Skeletal muscle cell (primary cell): ENCODE measurements at places on chromosomes 4 and X.

GRCh38 chrX:112935029-112935428 lies 94.4 kb upstream of the AMOT start:
- no peak for DNase-seq

DNA sequence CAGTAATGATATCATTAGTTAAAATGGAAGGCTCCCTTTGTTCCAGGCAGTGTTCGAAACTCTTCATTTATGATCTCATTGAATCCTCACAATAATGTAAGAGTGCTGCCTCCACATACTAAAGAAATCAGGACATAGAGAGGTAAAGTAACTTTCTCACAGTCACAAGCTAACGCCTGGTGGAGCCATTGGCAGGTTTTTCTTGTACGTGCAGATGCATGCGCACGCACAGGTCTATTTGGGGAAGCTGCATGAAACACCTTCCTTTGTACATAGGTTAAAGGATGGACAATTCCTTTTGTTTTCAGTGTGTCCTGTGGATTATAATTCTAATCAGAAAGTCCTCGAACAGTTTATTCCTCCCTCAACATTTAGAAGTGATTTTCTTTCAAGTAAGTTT lies 176.2 kb downstream of the RAPGEF2 start:
- no peak for DNase-seq

DNA sequence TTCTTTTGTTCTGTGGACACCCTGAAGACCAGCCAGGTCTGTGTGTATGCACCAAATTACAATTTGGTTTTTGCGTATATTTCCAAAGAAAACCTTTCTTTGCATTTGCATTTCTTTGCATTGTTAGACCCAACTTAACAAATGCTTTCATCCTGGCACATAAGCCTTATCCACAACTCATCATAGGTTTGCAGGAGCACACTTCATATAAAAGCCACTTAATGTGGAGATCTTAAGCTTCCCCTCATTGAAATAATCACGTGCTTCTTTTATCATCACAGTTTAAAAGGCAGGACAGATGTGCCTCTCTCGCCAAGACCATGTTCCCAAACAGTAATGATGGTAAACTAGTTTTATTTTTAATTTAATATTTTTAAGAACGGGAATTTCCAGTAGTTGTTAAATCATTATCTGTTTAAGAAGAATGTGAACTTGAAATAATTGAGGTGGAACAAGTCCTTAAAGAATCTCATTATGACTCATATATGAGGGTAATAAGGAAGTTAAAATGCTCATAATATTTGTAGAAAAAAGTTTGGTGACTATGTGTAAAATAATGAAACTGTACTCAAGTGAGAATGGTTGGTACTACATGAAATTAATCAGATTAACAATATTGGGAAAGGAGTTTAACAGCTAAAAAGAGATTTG lies 65.5 kb downstream of the GLRA3 start:
- DNase-seq = no peak

GRCh38 chrX:9465380-9466123 lies 694 bp downstream of the TBL1X start:
- DNase-seq = no peak

DNA sequence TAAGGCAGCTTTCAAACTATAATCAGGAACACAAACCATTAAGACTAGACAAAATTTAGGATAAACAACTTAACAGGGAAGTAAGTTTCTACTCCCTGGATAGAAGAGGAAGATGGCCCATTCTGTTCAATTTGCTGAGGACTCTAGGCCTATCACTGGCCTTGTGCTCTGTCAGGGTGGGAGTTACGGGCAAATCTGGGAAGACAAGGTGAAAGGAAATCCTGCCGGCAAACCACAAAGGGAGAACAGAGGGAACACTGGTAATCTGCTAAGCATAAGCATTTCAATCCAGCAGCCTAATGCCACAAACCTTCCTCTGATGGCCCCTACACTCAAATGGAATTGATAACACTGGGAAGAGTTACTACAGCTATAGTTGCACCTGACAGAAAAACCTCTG lies 8.3 kb downstream of the GPR82 start:
- no peak for DNase-seq

GRCh38 chrX:10486373-10486772 lies 134.0 kb downstream of the MID1 start:
- DNase-seq = peak; percentile 60

DNA sequence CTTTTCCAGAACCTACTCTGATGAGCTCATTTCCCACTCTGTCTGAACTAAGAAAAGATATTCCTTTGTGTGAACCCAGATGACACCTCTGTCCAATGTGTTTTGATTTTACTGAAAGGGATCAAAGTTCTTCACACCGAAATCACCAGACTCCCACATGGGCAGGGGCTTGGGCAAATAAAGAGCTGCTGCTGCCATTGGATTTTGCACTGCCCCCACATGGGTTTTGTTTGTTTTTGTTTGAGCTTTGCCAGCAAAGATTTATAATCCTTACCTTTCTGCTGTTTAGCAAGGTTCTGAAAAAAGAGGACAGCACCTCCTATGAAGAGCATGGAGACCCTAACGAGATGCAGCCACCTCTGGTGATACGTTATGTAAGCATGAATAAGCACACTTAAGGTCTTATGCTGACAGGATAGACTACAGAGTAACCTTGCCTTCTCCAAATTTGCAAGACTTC lies 44.3 kb downstream of the HSD17B13 start:
- no peak for DNase-seq

DNA sequence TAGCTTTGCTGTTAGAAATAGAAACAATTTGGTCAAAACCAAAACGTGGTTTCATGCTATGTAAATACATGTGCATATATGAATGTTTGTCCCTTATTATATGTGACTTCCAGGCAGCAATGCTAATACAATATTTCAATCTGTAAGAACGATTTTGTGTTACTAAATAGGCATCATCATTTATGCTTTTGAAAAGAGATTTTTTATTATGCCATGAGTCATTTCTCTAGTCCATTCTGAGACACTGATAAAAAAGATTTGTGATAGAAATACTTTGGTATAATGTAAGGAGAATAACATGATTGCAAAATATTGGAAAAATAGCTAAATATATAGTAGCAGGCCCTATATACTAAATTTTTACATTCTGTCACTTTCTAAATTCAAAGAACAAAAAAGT lies 28.9 kb downstream of the SYNPO2 start:
- no peak for DNase-seq

DNA sequence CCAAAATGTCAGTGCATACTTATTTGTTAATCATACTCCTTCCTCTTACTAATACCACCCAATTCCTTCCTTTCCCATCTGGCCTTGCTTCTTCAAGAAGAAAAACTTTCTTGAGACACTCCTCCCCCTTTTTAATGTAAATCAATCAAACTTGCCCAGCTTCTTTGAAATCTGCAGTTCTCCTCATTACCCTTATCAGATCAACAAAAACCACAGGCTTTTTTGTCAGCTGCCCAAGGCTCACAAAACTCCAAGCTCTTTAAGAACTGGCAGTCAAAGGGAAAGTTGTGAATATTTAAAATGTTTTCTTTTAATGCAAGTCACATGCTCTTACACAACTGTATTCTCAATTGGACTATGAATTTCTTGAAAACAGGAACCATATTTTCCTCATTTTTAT lies 11.3 kb upstream of the MYOZ2 start:
- no peak for DNase-seq

- DNase-seq = no peak
These were observed 93.9 kb downstream of the PTPN13 start for GRCh38 chr4:86688026-86688425.

DNA sequence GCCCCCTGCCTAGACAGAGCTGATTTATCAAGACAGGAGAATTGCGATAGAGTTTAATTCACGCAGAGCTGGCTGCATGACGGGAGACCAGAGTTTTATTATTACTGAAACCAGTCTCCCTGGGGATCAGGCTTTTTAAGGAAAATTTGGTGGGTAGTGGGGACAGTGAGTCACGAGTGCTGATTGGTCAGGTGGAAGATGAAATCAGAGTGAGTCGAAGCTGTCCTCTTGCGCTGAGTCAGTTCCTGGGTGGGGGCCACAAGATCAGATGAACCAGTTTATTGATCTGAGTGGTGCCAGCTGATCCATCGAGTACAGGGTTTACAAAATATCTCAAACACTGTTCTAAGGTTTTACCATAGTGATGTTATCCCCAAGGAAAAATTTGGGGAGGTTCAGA lies 36.6 kb downstream of the MYOZ2 start:
- DNase-seq = no peak

- no peak for DNase-seq
These were observed 596.0 kb upstream of the SLIT2 start for GRCh38 chr4:19655666-19656065.

GRCh38 chr4:95821867-95822266 lies 18.0 kb upstream of the PDHA2 start:
- no peak for DNase-seq

GRCh38 chr4:51884055-51884454 lies 41.1 kb downstream of the DCUN1D4 start:
- no peak for DNase-seq

- DNase-seq = no peak
These were observed 46.7 kb upstream of the BTC start for GRCh38 chr4:74840936-74841509.

- no peak for DNase-seq
These were observed 2594.8 kb downstream of the ARAP2 start for GRCh38 chr4:33649471-33649870.

GRCh38 chr4:16646459-16646858 lies 252.0 kb downstream of the LDB2 start:
- DNase-seq = no peak

GRCh38 chrX:13469963-13470684 lies 99.3 kb upstream of the EGFL6 start:
- no peak for DNase-seq

- DNase-seq = peak; percentile 2
These were observed 425.7 kb downstream of the PABPC4L start for GRCh38 chr4:133775881-133776280.

DNA sequence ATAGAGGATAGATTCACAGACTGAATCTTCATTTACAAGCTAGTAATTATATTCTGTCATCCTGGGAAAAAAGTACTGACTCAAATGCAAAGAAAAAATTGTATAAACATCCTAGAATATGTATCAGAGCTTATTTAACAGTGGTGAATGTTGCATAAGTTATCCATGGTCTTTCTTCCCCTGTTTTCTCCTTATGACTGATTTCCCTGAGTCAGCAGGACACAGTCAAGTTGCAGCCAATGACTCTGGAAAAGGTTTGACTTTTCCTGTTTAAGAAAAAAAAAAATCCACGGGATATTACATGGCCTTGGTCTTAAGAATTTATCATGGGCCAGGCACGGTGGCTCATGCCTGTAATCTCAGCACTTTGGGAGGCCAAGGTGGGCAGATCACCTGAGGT lies 36.5 kb downstream of the INPP4B start:
- DNase-seq = no peak

GRCh38 chrX:144006811-144007210 lies 122.9 kb downstream of the UBE2NL start:
- DNase-seq = peak; percentile 38

- DNase-seq = no peak
These were observed 12.3 kb downstream of the GPR174 start for GRCh38 chrX:79156818-79157217.

DNA sequence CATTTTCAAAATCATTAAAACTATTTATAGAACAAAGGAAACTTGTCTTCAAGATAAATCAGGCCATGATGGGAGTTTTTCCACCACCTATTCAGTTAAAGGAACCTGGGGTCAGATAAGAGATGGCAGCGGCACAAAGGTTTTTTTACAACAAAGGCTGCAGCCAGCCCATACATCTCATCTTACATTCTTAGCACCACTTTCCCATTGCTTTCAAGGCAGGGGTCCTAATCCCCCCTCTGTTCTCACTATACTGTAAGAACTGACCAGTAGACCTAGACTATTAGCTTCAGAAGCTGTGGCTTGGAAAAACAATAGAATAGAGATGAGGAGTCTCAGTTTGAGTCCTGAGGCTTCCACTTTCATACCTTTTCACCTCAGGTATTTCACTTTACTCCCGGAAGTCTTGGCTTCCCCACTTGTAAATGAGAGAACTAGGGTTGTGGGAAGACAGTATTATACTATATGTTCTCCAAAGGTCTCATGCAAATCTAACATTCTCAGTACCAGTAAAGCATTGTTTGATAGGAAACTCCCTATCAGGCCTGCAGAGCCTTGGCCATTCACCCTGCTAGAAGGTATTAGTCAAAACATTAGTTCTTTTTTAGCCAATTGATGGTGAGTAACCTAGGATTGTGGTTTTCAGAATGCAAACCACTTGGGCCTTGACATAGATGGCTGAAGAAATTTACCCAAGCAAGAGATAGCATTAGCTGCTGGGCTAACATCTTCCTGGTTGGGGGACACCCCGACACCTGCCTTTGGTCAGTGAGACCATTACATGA lies 182.9 kb upstream of the PBDC1 start:
- DNase-seq = no peak

DNA sequence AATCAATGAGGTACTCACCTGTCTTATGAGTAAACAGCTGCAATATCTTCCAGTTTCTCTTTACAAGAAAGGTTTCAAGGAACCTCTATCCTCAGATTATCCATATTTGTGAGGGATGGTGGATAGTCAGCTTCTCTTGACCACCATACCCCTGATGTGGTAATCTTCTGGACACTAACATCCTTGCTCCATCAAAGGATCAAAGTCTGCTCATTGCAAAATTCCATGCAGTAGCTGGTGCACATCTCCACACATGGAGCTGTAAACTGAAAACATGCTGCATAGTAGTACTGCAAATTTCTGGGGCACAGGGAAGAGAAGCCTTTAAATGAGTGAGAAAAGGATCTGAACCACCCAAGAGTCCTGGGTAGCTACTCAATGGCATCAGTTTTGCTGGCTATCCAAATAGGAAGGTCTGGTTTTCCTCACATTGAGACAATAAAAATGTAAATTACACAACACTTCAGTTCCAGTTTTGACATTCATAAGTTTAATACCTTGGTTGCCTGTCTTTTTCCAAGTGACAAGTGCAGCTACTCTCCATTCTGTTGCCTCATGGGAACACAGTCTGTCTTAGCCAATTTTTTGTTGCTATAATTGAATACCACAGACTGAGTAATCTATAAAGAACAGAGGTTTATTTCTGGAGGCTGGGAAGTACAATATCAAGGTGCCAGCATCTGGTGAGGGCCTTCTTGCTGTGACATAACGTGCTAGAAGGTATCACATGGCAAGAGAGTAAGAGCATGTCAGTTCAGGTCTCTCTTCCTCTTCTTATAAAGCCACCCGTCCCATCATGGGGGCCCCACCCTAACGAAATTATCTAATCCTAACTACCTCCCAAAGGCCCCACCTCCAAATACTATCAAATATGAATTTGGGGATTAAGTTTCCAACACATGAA lies 34.4 kb upstream of the ARHGEF6 start:
- no peak for DNase-seq

GRCh38 chr4:147546349-147546748 lies 65.5 kb downstream of the EDNRA start:
- peak; percentile 94 for DNase-seq

DNA sequence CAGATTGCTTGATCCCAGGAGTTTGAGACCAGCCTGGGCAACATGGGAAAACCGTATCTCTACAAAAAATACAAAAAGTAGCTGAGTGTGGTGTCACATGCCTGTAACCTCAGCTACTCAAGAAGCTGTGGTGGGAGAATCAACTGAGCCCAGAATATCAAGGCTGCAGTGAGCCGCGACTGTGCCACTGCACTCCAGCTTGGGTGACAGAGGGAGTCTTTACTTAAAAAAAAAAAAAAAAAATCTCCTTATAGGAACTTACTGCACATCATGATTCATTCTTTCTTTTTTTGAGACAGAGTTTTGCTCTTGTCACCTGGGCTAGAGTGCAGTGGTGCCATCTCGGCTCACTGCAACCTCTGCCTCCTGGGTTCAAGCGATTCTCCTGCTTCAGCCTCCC lies 24.3 kb downstream of the UPF3B start:
- no peak for DNase-seq
